ENCODE measurements at places on chromosomes 5 and 9. TPM values are rescaled to one million over a fixed set of nuclear protein-coding genes. Genes with fewer than 3 reads are reported as not detected.

DNA sequence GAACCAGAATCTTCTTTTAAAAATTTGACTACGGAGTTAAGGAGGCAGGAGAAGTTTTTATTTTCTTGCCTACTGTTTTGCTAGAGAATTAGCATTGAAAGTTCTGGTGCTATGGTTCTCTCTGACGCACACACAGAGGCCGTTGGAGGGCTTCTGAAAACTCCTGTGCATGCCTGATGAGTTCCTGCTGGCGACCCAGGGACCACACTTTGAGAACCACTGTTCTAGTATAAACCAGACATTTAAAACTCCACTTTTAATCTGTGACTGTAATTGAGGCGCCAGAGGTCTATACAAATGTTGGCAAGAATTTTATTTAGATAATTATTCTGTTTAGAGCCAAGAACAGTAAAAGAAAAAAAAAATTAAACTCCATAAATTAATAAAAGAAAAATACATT, 99.5 kb upstream of the OTULINL start:
- peaks cover 92% of the 10 kb centered on the region for H3K36me3 ChIP-seq
- no peaks in the 10 kb centered on the region for H3K4me1 ChIP-seq
- no peak overlapping the region for H3K4me3 ChIP-seq
- H3K27ac ChIP-seq: no peak overlapping the region

GRCh38 chr9:112711050-112711689, 6.7 kb downstream of the INIP start:
- H3K27ac ChIP-seq: no peak overlapping the region
- H3K4me1 ChIP-seq: peaks cover 4% of the 10 kb centered on the region
- H3K36me3 ChIP-seq: peaks cover 42% of the 10 kb centered on the region
- no peak overlapping the region for H3K4me3 ChIP-seq

GRCh38 chr5:172797771-172798191, 26.8 kb upstream of the DUSP1 start:
- peaks cover 16% of the 10 kb centered on the region for H3K4me1 ChIP-seq
- H3K27me3 ChIP-seq: no peaks in the 10 kb centered on the region
- no peaks in the 10 kb centered on the region for H3K36me3 ChIP-seq

DNA sequence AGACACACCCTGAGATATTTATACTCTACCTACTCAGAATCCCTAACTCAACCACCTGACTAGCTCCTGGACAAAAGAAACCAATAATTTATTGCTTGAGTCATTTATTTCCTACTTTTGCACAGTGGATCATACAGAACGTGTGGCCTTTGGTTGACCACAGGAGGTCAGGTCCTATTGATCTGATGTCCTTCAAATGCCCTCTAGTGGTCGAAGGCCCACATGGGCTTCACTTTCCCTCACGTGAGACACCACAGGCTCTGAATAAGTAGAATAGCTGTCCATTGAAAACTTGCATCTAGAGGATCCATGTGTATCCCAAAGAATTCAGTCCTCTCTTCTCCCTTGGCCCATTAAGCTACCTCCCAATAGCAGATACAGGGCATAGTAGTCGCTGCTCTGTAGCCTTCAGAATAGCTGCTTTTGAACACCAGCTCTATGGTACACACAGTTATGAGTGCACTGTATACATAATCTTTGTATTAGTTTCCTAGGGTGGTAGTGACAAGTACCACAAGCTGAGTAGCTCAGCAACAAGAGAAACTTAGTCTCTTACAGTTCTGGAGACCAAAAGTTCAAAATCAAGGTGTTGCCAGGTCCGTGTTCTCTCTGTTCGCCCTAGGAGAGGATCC, 177.6 kb upstream of the SMARCA2 start:
- peaks cover 2% of the 10 kb centered on the region for H3K27me3 ChIP-seq
- no peak for DNase-seq
- H3K27ac ChIP-seq: no peak overlapping the region

Gene GZMA
- not detected for total RNA-seq

Gene SHC3
- not detected for total RNA-seq

All from activated B cell treated with CpG ODN at 0.5 μM for 24 hours (primary cell).